ENCODE measurements at places on chromosomes 4 and X.

GRCh38 chrX:118847676-118848075 is 24.1 kb downstream of the ZCCHC12 start:
- peak; percentile 51 for DNase-seq

- DNase-seq: no peak
Measured at GRCh38 chr4:99983289-99983943, 33.3 kb upstream of the H2AZ1 start.

GRCh38 chr4:73851293-73851692 is 1.8 kb upstream of the PF4V1 start:
- DNase-seq: no peak

DNA sequence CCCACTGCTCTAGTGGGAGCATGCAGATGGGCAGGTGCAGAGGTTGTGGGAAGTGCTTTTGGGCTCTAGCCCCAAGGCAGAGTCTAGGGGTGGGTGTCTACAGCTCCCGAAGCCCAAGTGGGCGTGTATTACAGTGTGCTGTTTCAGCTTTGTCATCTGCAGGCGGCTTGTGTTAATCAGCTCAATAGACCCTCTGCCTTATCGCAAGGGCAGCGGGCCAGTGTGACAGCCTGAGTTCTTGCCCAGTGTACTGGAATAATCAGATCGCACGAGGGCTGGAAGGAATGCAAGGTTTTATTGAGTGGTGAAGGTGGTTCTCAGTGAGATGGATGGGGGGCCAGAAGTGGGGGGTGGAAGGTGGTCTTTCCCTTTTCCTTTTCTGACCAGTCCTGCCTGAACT is 529.4 kb upstream of the AMOT start:
- DNase-seq: no peak

DNA sequence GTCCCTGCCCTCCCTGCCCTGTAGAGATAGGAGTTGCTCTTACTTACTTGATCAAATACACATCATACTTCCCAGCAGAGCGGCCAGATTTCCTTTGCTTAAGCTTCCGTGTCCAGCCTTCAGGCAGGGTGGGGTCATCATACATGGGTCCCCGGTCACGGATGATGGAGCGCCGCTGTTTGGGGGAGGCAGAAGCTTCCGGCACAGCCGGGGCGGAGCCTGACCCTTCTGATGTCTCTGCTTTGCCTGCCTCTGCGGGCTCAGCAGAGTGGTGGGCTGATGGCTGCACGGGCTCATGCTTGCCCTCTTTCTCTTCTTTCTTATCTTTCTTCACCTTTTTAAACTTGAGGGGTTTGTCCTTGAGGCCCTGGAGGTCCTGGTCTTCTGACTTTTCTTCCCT is 12.5 kb upstream of the IRAK1 start:
- no peak for DNase-seq

DNA sequence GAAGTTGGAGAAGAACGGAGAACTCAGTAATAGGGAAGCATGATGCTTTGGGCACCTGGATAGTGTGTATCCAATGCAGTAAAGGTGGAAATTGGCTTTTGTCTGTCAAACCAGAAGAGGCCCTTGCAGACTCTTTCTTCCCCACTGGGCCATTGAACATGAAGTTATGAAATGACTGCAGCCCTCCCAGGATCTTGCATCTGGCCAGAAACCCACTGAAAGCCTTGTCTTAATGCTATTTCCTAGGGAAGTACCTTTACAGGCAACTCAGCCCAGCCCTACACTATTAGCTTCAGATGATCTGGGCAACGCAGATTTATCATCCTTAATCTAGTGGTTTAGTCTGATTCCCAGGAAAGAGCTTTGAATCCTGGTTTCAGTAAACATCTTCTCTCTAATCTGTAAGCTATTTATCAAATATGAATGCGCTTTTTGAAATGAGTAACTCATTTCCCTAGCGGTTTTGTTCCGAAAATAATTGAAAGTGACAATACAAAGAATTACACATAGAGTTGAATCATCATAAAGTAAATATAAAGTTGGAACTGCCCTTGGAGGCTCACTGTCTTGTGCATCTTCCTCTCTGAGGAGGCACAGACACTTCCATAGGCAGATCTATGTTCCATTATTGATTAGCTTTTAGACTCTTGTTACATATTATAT is 464.1 kb downstream of the IDS start:
- no peak for DNase-seq

GRCh38 chr4:139458543-139458942 is 4.6 kb downstream of the RAB33B start:
- DNase-seq: no peak

GRCh38 chr4:139501117-139501516 is 47.2 kb downstream of the RAB33B start:
- DNase-seq: no peak

GRCh38 chr4:52954560-52955170 is 92.5 kb downstream of the RASL11B start:
- DNase-seq: no peak

GRCh38 chrX:16096141-16096540 is 27.2 kb upstream of the GRPR start:
- DNase-seq: no peak

- no peak for DNase-seq
Measured at GRCh38 chr4:93671093-93671492, 157.5 kb upstream of the ATOH1 start.

DNA sequence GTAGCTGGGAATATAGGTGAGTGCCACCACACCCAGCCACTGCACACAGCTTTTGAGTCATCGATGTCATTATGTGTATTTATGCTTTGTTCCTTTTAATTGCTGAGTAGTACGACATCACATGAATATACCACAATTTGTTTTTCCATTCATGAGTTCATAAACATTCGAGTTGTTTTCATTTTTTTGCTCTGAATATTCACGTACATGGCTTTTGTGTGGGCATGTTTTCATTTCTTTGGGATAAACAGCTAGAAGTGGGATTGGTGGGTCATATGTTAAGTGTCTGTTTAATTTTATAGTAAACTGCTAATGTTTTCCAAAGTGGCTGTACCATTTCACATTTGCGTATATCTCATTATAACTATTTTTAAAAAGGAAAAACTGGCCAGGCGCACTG is 45.1 kb upstream of the KDR start:
- no peak for DNase-seq

- no peak for DNase-seq
Measured at GRCh38 chr4:142923619-142924018, 77.5 kb upstream of the INPP4B start.

- DNase-seq: no peak
Measured at GRCh38 chrX:53362449-53362848, 60.0 kb downstream of the SMC1A start.

- peak; percentile 69 for DNase-seq
Measured at GRCh38 chr4:169410839-169411770, 140.3 kb upstream of the SH3RF1 start.

- DNase-seq: no peak
Measured at GRCh38 chr4:1367230-1367935, 20.4 kb downstream of the UVSSA start.

DNA sequence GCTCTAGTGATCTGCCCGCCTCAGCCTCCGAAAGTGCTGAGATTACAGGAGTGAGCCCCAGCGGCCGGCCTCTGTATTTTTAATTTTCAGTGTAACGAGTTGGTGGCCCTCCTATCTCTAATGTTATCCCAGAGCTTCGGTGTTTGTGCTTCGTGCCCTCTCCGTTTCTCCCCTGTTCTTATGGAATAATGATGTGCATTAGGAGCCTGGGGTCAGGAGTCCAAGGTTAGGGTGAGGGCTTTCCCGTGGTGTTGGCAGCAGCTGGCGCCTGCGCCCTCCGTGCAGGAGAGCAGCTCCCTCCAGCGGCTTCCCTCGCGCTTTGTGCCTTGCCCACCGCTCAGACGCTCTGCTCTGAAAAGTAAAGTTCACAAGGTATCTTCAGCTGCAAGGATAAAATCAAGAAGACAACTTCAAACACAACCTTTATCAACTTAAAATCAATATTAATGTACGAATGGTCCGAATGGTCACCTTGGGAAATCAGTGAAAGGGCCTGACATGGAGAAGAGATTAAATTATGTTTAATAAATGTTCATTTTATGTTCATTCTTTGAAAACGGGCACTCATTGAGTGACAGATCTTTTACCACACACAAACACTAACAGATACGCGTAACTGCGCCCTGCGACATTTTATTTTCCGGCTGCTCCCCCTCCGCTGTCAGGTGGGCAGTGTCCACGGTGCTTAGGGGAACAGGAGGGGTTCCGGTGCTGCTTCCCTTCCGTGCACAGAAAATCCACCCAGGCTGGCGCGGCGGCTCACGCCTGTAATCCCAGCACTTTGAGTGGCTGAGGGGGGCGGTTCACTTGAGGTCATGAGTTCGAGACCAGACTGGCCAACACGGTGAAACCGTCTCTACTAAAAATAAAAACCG is 62.4 kb downstream of the TRAPPC11 start:
- DNase-seq: peak; percentile 34
